ENCODE measurements at places on chromosomes 1 and 21. TPM values are rescaled to one million over a fixed set of nuclear protein-coding genes. Genes with fewer than 3 reads are reported as not detected.

Gene ADGRL4
- 9.6 TPM for total RNA-seq

Gene SUSD4
- 17.0 TPM for total RNA-seq

Gene FCRL1
- 3.2 TPM for total RNA-seq

Gene C8B
- 1.9 TPM for total RNA-seq

Gene CD1D
- 3.5 TPM for total RNA-seq

Gene AADACL3
- not detected for total RNA-seq

Gene NBPF6
- not detected for total RNA-seq

DNA sequence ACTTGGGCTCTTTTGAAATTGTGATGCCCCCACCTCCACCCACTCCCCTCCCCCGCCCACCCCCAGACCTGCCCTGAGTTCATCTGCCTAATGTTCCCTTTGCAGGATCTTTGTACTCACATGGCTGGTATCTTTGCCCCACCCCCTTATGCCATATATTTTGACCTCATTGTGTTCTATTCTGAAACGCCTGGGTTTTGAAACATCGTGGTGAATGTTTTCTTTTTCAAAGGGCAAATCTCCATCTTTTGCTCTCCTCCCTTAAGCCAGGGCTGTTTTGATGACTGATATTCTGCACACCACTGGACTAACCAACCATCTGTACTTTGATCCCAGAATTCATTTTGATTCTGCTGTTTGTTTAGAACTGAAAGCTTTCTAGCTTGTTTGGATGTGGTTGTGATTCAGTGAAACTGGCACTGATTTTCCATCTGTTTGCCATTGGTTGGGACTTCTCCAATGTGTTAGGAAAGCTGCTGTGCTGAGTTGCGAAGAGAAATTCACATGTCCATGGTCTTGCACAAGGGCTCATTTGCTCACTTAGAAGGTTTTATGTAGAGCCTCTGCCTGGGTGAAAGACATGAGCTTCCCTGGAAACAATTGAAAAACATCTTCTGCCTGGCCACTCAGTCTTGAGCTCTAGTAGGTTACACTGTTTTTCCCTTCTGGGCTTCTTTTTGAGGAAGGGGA, 16.5 kb downstream of the SMAP2 start:
- DNase-seq = no peak
- H3K36me3 ChIP-seq = no peaks in the 10 kb centered on the region
- no peak overlapping the region for H3K4me3 ChIP-seq
- H3K27ac ChIP-seq = peak overlapping the region; percentile 6
- no peaks in the 10 kb centered on the region for H3K27me3 ChIP-seq
- peaks cover 10% of the 10 kb centered on the region for H3K4me1 ChIP-seq

- H3K4me1 ChIP-seq = peaks cover 2% of the 10 kb centered on the region
- H3K27ac ChIP-seq = peak overlapping the region; percentile 74
- H3K36me3 ChIP-seq = peaks cover 3% of the 10 kb centered on the region
These were observed 607 bp downstream of the BTG3 start for GRCh38 chr21:17612023-17612564.

- peaks cover 2% of the 10 kb centered on the region for H3K36me3 ChIP-seq
- H3K27me3 ChIP-seq = no peaks in the 10 kb centered on the region
- H3K27ac ChIP-seq = no peak overlapping the region
- H3K4me3 ChIP-seq = no peak overlapping the region
These were observed 7.1 kb upstream of the ZNF496 start for GRCh38 chr1:247338723-247339275.

DNA sequence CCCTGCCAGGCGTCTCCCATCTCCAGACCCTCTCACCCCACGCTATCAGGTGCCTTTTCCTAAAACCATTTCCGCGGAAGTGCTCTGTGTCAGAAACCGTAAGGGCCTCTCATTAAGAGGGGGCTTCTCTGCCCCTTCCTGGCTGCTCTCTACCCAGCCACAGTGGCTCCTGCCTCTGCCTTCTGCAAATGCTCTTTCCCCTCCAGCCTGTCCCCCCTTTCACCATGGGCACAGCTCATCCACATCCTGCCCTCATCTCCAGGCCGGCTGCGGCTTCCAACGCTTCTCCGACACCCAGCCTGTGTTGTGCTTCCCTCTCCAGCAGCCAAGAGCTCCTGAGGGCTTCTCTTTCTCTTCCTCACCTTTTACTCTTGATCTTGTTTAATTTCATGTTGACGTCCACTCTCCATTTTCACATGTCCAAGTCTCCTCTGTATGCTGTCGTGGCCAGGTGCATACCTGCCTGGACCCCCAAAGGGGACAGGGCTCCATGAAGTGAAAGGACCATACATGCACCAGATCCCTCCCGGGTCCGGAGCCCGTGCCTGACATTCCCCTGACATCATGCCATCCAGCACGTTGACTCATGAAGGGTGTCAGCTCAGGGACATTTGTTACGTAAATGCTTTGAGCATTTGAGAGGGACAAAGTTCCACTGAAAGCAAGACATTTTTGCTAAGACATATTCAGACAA, 306.5 kb downstream of the AJAP1 start:
- no peak overlapping the region for H3K27ac ChIP-seq
- H3K36me3 ChIP-seq = no peaks in the 10 kb centered on the region
- DNase-seq = no peak

- no peak overlapping the region for H3K27ac ChIP-seq
- no peak for DNase-seq
- H3K27me3 ChIP-seq = no peaks in the 10 kb centered on the region
- H3K4me3 ChIP-seq = no peak overlapping the region
- H3K4me1 ChIP-seq = no peaks in the 10 kb centered on the region
These were observed 96.5 kb downstream of the KCNN3 start for GRCh38 chr1:154773551-154773950.

DNA sequence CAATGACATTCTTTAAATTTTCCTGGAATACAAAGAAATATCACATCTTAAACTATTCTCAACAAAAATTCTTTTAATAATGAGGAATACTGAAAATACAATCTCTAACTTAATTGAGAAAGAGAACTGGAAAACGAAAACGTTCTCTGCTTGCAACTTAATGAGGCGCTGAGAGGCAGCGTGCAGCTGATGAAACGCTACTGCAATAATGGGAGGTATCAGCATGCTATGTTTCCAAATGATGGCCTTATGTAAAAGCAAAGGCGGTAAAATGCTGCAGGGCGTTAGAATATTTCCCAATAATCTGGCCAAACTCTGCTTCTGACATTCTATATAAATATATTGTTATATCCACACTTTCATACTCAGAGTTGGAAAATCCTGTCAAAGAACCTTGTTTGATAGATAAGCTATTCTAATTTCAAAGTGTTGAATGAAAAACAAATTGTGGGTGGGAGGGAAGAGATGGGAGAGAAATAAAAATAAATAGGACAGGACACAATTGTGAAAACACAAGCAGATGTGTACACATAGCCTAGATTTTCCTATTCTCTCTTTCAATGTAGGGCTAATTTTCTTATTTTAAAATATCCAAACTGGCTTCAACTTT, 70.9 kb downstream of the APP start:
- peaks cover 2% of the 10 kb centered on the region for H3K4me1 ChIP-seq
- no peaks in the 10 kb centered on the region for H3K27me3 ChIP-seq
- peak; percentile 61 for DNase-seq
- no peak overlapping the region for H3K4me3 ChIP-seq
- peaks cover 2% of the 10 kb centered on the region for H3K36me3 ChIP-seq

- peaks cover 13% of the 10 kb centered on the region for H3K4me1 ChIP-seq
- no peak overlapping the region for H3K4me3 ChIP-seq
- no peaks in the 10 kb centered on the region for H3K27me3 ChIP-seq
- H3K27ac ChIP-seq = no peak overlapping the region
- H3K36me3 ChIP-seq = no peaks in the 10 kb centered on the region
- no peak for DNase-seq
These were observed 144.0 kb downstream of the EIF4G3 start for GRCh38 chr1:21032741-21033140.

GRCh38 chr1:19165501-19165900, 44.6 kb downstream of the UBR4 start:
- DNase-seq = no peak
- H3K36me3 ChIP-seq = peaks cover 62% of the 10 kb centered on the region
- no peak overlapping the region for H3K27ac ChIP-seq
- H3K4me1 ChIP-seq = no peaks in the 10 kb centered on the region
- H3K4me3 ChIP-seq = no peak overlapping the region

DNA sequence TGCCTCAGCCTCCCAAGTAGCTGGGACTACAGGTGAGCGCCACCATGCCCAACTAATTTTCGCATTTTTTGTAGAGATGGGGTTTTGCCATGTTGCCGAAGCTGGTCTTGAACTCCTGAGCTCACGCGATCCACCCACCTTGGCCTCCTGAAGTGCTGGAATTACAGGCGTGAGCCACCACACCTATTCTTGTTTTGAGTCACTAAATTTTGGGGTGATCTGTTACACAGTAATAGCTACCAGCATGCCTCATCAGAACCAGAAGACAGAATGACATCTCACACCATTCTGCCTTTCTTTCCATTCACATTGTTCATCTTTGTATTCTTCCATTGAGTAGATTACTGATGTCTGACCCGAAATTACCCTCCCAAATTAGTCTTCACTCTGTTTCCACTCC, 9.1 kb downstream of the RHBDL2 start:
- H3K4me1 ChIP-seq = no peaks in the 10 kb centered on the region
- no peak for DNase-seq
- H3K27ac ChIP-seq = no peak overlapping the region

DNA sequence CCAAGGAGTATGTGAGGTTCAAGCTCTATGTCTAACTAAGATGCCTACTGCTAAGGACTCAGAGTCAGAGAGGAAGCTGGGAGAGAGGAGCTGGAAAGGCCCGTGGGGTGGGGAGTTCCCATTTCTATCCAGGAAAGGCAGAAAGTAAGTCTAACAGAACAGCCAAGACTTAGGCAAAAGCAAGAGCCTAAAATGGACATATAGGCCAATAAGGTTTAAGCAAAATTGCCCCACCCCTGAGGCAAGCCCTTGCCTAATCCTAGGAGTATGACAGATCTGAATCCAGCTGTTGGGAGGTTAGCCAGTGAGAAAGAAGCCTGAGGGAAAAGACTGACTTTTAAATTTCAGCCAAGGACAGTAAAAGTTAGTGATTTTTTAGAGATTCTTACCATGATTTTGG, 1.6 kb upstream of the KLHDC9 start:
- peaks cover 10% of the 10 kb centered on the region for H3K36me3 ChIP-seq
- no peak overlapping the region for H3K27ac ChIP-seq
- no peaks in the 10 kb centered on the region for H3K27me3 ChIP-seq

DNA sequence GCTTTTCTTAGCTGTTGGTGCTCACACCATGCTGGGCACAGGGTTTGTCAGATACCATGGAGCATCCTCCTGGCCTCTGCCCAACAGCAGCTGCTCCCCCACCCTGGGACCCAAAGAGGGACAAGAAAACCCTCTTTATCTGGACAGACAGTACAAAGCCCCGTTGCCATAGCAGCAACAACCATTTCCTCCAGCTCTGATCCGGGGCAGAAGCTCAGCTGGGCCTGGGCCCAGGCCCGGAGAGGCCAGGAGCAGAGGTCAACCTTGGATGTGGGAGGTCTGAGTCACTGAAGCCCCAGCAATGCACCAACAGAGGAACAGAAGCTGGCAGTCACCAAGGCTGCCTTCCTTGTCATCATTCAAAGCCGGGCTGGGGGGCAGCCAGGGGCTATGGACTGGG, 228.4 kb upstream of the POU3F1 start:
- no peak overlapping the region for H3K27ac ChIP-seq
- DNase-seq = peak; percentile 87
- H3K4me3 ChIP-seq = no peak overlapping the region

DNA sequence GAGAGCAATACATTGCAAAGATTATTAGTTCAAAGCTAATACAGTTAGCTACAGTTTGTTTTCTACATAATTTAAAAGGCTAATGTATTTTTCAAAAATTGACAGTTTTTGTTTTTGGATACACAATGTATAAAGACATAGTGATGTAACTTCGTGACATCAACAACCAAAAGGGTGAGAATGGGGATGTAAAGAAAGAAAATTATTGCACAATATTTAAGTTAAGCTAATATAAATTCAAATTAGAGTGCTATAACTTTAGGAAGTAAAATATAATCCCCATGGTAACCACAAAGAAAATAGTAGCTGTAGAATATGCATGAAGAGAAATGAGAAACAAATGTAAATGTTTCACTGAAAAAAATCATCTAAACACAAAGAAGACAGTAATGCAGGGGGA, 334.4 kb upstream of the DEPDC1 start:
- H3K27ac ChIP-seq = no peak overlapping the region
- H3K4me3 ChIP-seq = no peak overlapping the region
- H3K27me3 ChIP-seq = no peaks in the 10 kb centered on the region
- H3K4me1 ChIP-seq = no peaks in the 10 kb centered on the region
- no peaks in the 10 kb centered on the region for H3K36me3 ChIP-seq

DNA sequence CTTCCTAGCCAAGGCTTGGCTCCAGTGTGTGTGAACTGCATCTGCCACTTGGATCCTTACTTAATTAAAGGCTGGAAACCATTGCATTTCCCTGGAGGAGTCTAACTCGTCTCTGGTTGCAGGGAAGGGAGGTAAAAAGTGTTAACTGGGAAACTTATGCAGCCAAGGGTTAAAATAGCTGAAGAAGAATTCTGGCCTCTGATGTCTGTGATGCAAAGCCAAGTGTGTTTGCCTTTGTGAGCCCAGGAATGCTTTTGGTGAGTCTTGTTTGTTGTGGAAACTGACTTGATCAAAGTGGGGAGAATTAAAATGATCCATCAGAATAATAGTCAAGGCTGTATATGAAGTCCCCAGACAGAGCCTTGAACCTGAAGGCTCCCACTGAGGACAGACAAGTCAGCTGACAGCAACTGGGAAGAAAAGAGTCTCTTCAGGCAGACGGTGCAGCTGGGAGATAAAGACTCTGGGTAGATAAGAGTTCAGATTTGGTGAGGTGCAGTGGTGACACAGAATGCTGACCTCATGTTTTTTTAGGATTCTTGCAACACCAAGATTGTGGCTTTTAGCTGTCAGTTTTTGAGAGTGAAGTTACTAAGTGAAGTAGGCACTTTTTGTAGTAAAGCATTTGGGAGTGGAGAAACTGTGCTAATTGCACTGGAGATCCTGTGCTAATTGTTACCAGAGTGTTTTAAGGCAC, 59.5 kb upstream of the WLS start:
- DNase-seq = no peak
- no peak overlapping the region for H3K27ac ChIP-seq
- peaks cover 11% of the 10 kb centered on the region for H3K4me1 ChIP-seq

DNA sequence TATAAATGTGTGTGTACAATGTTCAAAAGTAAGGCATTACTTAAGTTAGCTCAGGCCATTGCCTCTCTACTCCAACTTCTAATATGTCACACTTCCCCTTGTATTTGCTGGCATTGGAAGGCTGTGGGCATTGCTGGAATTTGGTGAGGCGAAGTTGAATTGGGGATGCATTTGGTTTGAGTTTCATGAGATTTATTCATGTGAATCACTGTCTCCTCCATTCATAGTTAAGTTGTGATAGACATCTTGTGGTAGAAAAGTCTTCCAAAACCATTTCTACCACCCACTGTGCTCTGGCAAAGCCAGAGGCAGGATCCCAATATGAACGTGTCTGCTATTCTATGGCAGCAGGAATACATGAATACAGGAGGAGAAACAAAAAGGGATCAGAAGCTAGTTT, 397.8 kb upstream of the USP24 start:
- DNase-seq = no peak
- H3K27ac ChIP-seq = no peak overlapping the region
- no peak overlapping the region for H3K4me3 ChIP-seq
- H3K4me1 ChIP-seq = no peaks in the 10 kb centered on the region
- H3K36me3 ChIP-seq = no peaks in the 10 kb centered on the region

GRCh38 chr1:204829133-204829825, 41.4 kb upstream of the NFASC start:
- H3K4me3 ChIP-seq = no peak overlapping the region
- no peak overlapping the region for H3K27ac ChIP-seq
- no peaks in the 10 kb centered on the region for H3K4me1 ChIP-seq
- H3K36me3 ChIP-seq = no peaks in the 10 kb centered on the region

- H3K4me1 ChIP-seq = no peaks in the 10 kb centered on the region
- no peak overlapping the region for H3K27ac ChIP-seq
- no peaks in the 10 kb centered on the region for H3K36me3 ChIP-seq
- DNase-seq = no peak
- no peak overlapping the region for H3K4me3 ChIP-seq
These were observed 26.0 kb downstream of the PRKAA2 start for GRCh38 chr1:56671085-56671484.

Data from lung (tissue), 17 donors.